Renal pelvis (tissue), 12 donors: ENCODE measurements at places on chromosomes 5 and 9. TPM values are rescaled to one million over a fixed set of nuclear protein-coding genes. Genes with fewer than 3 reads are reported as not detected.

STPG3 gene
- polyA plus RNA-seq: 3.9 TPM

TAF11L10 gene
- polyA plus RNA-seq: not detected

MVB12B gene
- 17.3 TPM for polyA plus RNA-seq

DNA sequence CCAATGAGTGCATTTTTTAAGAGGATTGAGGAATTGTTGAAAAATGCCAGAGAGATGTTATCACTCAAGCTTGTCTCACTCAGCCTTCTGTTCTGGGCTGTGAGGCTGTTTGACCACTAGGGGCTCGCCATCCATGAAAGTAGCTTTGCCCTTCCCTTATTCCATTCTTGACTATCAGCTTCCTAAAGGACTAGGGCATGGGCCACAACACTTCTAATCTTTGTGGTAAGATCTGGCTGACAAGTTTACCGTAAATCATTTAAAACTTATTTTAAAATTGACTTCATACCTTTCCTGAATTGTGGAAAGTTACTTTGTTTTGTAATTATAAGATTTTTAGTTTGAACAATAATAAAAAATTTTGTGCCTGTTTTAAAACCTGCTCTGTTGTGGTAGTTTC is 49.5 kb downstream of the TJP2 start:
- DNase-seq: peak; percentile 26

DNA sequence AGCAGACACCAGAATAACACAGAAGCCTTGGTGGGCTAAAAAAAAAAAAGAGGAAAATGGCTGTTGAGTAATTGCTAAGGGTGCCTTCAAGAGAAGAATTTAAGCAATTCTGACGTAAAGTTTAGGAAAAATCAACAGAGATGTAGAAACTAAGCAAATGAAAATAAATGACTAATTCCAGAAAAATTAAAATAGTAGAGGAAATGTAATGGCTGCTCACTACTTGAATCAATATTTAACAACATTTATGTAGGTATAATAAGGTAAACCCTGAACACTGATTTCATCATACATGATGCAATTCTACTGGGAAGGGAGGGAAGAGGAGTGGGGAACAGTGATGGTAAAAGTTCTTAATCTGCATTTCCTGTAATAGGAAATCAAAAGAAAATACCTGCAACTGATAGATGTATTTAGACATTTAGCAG is 41.4 kb downstream of the PUM3 start:
- DNase-seq: no peak

- DNase-seq: no peak
Observed at GRCh38 chr9:83372957-83373356, 165.2 kb downstream of the FRMD3 start.

DNA sequence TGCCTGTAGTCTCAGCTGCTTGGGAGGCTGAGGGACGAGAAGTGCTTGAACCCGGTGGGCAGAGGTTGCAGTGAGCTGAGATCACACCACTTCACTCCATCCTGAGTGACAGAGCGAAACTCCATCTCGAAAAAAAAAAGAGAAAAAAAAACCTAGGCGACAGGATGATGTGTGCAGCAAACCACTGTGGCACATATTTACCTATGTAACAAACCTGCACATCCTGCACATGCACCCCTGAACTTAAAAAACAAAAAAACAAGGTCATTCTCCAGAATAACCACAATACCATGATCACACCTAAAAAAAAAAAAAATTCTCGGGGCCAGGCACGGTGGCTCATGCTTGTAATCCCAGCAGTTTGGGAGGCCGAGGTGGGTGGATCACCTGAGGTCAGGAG is 7.5 kb upstream of the DOLPP1 start:
- no peak for DNase-seq

GRCh38 chr9:98790134-98790841 is 6.1 kb downstream of the ANKS6 start:
- DNase-seq: no peak

DNA sequence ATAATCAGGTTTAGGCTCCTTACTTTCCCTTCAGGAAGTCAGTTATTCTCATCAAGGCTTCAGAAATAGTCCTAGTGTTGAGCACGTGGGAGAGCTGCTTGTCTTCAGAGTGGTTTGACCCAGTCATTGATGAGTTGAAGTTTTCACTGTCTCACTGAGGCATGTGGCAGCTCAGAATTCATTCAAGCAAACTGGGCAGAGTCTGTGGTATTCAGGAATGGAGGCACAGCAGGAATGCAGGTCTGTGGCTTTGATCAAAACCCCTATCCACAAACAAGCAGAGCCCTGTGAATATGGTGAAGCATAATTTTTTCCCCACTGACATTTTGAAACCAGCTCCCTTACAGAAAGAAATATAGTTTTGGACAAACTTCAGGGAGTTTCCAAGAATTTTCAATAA is 207.3 kb downstream of the CD180 start:
- DNase-seq: no peak

- DNase-seq: no peak
Observed at GRCh38 chr9:3534614-3535404, 9.0 kb upstream of the RFX3 start.

GRCh38 chr5:42520203-42520602 is 97.0 kb downstream of the GHR start:
- no peak for DNase-seq

DNA sequence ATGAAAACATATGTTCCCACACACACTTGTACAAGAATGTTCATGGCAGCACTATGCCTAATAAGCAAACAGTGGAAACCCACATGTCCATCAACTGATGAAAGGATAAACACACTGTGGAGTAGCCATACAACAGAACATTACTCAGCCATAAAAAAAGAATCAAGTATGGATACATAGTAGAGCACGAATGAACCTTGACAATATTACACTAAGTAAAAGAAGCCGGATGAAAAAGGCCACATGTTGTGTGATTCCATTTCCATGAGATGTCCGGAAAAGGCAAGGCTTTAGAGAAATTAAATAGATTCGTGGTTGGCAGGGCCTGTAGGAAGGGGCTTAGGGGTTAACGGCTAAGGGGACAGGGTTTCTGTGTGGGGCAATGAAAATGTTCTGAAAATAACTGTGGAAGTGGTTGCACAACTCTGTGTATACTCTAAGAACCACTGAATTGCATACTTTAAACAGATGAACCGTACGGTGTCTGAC is 51.4 kb downstream of the COL23A1 start:
- DNase-seq: no peak

TXNDC8 gene
- not detected for polyA plus RNA-seq

GRCh38 chr5:124162767-124163532 is 583.5 kb downstream of the ZNF608 start:
- no peak for DNase-seq

DNA sequence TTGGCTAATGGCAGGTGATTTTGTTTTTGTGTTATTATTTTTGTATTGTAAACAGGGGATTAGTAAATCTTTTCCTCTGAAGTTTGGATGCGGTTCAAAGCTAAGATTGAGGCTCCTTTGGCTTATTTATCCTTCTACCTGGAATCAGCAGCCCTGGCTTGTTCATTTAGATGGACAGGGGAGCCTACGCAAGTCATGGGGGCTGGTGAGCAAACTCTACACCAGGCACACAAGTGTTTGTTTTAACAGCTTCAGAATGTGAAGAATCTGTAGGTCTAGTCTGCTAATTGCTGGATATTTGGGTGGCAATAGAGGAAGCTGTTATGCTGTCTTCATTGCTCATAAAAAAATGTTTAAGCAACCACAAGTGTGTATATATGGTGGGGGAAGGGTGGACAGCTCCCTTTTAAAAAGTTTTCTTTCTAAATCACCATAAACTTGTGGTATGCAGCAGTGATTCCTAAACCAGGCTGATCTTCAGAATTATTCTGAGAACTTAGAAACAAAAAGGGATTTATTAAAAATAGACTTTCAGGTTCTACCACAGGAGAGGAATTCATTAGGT is 20.7 kb downstream of the ZNF462 start:
- DNase-seq: no peak

DNA sequence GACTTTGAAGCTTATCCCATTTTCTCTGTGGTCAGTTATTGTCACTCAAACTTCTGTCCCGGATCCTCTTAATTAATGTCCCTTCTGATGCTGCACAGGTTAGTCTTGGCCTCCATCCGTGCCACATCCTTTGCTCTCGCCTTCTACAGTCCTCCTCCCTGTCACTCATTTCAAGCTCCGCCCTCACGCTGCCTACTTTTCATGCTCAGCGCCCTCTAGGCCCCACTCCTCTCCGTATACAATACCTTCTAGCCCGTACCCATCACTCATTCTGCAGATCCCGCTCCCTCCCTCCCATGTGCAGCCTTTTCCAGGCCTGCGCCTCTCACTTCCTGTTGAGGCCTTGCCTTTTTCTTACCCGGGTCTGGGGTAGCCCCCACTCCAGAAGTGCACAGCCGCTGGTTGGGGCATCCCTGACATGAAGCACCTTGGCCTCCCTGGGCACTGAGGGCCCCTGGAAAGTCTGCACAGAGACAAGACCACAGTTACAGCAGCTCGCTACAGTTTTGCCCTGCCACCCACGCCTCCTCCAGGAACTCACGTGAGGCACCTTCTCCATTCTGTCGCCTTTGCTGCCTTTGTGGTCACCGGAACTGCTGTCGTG is 88.5 kb upstream of the SLC25A48 start:
- no peak for DNase-seq

- DNase-seq: no peak
Observed at GRCh38 chr9:127909839-127910273, 7.0 kb downstream of the ST6GALNAC4 start.

DNA sequence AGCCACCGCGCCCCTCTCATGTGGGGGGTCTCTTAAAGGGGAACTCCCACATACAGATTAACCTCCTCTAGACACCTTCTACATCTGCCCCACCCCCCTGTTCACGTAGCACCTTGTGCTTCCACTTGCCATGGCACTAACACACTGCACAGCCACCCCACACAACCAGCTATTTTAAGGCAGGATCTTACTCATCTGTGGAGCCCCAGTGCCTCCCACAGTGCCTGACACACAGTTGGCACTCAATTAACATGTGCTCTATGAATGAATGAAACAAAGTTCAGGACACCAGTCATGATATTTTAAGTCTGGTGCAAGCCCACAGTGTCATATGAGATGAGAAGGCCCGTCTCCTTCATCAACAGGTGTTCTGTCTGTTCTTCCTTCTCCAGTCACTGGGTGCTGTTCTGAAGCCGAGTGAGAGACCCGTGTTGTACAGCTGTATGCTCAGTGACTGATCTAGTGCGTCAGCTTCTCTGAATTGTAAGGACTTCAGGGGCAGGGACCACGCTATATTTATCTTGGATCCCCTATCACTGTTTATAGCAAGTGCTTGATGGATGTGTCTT is 149.1 kb downstream of the TLE1 start:
- no peak for DNase-seq

DNA sequence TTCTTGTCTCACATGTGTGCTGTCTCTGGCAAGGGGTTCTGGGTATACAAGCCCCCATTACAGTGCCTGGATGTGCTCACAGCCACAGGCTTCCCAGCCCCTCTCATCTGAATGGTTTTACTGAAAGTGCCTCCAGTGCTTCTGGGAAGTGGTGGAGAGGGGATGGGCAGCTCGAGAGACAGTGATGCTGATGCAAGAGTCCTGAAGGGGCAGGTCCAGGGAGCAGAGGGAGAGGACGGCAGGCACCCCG is 93.5 kb downstream of the PHF2 start:
- no peak for DNase-seq
